ENCODE measurements at places on chromosomes 5 and 9.
A peak's percentile ranks its signal among the peaks of the same experiment; 100 is the strongest.

- no peaks in the 10 kb centered on the region for H3K27me3 ChIP-seq
- no peak overlapping the region for H3K4me3 ChIP-seq
- H3K27ac ChIP-seq = no peak overlapping the region
- no peak for DNase-seq
- H3K36me3 ChIP-seq = peaks cover 4% of the 10 kb centered on the region
- no peaks in the 10 kb centered on the region for H3K4me1 ChIP-seq
These were observed 286.4 kb downstream of the FANCC start for GRCh38 chr9:95030920-95031642.

GRCh38 chr5:55679556-55679955, 32.6 kb downstream of the SLC38A9 start:
- no peak overlapping the region for H3K4me3 ChIP-seq
- peaks cover 5% of the 10 kb centered on the region for H3K4me1 ChIP-seq
- peaks cover 12% of the 10 kb centered on the region for H3K36me3 ChIP-seq
- no peak overlapping the region for H3K27ac ChIP-seq
- no peak for DNase-seq

DNA sequence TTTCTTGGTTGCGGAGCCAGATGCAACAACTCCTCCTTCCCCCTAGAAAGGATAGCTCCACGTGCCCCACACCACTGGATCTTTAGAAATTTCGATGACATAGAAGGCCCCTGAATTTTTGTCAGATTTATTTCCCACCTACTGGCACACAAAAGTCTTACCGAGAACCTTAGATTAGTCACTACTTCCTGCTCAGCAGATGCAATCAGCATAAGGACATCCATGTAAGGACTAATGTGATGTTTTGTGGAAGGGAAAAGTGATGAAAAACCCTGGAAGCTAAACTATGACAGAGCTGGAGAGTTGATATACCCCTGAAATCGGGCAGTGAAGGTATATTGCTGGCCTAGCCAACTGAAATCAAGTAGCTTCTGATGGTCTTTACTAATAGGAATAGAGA, 125.5 kb upstream of the NFIL3 start:
- H3K36me3 ChIP-seq = no peaks in the 10 kb centered on the region
- no peak for DNase-seq
- no peak overlapping the region for H3K27ac ChIP-seq
- no peaks in the 10 kb centered on the region for H3K4me1 ChIP-seq
- peaks cover 14% of the 10 kb centered on the region for H3K27me3 ChIP-seq

DNA sequence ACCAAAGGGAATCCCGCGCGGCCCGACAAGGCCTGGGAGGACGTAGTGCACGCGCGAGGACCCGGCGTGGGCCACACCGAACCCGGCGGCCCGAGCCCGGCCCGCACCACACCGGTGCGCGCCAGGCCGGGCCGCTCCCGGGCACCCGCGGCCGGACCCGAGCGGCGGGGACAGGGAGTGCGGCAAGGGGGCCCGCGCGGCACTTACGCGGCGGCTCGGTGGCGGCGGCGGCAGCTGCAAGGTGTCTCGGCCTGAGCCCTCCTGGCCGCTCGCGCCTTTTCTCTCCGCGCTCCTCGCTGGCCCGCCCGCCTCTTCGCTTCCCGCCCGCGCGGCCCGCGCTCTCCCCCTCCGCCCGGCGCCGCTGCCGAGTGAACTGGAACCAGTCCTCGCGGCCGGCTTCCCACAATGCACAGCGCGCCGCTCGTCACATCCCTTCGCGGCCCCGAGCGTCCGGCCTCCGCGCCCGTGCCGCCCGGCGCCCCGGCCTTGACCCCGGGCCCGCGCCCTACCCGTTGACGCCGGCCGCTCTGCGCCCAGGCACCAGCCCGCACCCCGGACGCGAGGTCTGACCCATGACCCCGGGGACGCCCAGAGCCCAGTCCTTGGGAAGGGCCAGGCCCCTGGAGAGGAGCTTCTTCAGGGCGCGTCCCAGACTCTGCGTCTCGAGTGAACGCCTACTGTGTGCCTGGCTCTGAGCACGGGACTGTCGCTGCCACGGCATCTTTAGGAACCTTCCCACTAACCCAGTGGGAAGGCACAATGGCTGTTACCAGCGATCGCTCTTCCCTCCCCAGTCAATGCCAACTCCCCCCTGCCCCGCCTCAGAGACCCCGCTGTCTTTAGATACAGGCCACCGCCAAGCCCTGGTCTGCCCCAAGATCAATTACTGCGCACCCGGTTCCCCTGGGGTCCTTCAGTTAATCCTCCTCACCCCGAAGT, at the start of gene MACROH2A1:
Gene MACROH2A1, minus strand, starts transcription at position 377 of the 939 bp plus-strand sequence. CDS start 10,138 bp downstream, outside the sequence.
- peak within 1 kb of the TSS; percentile 93 for H3K4me3 ChIP-seq
- H3K27ac ChIP-seq = peak within 1 kb of the TSS; percentile 94
- DNase-seq = peak; percentile 77
- no peaks in the 10 kb centered on the region for H3K36me3 ChIP-seq

DNA sequence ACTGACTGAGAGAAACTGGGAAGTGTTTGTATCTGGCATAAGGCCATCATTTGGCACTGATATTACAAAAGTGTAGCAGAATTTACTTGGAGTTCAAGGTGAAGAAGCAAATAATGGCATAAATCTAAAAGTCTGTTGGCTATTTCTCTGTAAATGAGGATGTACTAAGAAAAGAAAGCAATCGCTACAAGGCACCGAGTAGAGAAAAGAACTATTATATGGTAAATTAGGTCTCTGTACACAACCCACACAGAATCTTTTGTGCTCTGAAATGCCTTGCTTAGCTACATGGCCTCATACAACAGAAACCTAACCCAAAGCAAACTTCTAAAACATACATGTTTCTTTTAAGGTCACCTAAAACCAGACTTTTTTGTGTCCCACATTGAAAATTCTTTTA, 290.1 kb upstream of the WWC1 start:
- no peaks in the 10 kb centered on the region for H3K4me1 ChIP-seq
- H3K27me3 ChIP-seq = peaks cover 4% of the 10 kb centered on the region
- H3K27ac ChIP-seq = no peak overlapping the region
- no peak for DNase-seq
- no peak overlapping the region for H3K4me3 ChIP-seq

Measured in naive thymus-derived CD8-positive, alpha-beta T cell (primary cell).